ENCODE measurements at places on chromosomes 7 and 10.

DNA sequence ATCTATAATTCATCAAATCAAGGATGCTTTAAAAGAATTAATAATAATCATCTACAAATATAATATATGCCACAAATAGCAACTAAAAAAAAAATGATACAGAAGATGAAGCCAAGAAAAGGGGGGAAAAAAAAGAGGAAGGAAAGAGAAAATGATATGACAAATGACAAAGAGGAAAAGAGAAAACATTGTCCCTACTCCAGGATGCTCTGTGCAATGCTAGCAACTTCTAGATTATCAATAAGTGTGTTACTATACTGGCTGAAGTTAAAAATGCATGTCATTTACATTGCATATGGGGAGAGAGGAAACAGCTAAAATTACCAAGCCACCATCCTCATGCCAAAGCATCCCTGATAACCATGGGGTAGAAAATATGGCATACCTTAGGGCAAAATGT, 104.2 kb downstream of the SFMBT2 start:
- DNase-seq: no peak

GRCh38 chr7:67637023-67637358, 640.4 kb downstream of the TYW1 start:
- DNase-seq: no peak

DNA sequence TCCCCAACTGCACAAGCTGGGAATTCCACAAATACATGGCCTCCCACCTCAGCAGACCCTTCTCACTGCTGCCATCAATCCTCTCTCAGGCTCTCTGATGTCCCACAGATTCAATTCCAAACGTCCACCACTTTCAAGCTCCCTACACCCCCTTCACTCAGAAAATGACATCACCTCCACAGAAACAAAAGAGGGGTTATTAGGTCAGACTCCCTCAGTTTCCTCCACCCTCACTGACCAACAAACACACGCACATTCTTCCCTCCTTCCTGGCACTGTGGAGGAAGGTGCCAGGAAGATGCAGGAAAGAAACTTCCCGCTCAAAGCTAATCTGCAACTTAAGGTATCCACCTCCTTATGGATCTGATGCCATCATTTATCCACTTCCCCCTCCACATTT, 18.3 kb downstream of the ZNF438 start:
- DNase-seq: no peak

GRCh38 chr10:95820363-95820762, 64.4 kb downstream of the ENTPD1 start:
- DNase-seq: no peak

- no peak for DNase-seq
Measured at GRCh38 chr10:71864911-71865361, 13.9 kb upstream of the PSAP start.

GRCh38 chr10:132356621-132357195, 24.7 kb downstream of the LRRC27 start:
- DNase-seq: no peak

DNA sequence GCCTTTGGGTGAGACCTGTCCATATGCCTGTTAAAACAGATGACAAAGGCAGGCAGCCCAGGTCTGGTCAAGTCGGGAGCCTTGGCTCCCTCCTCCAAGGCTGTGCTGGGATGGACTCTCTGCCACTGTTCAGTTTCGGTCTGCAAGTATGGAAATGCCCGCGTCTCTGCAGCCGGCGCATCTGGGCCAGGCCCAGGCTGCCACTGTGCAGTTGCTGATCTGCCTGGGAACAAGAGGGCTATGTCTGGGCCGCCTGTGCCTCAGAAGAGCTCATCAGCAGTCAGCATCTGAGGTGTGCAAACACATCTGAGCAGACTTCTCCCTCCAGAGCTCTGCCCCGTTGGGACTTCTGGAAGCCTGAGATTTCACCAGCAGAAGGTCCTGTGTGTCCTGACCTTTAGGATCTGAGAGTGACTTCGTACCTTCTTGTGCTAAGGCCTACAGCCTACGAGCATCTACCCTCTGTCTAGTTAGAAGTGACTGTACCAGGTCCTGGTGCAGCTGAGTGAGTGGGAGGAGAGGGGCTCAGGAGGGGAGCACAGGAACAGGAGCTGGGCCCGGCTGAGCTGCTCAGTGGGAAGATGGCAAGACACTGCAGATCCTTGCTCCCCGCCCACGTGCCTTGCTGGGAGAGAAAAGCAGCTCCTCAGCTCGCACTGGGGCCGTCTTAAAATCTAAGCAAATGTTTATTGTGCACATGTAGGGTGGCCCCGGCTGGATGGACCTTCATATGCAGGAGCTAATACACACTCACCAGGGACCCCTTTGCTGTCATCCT, 50.9 kb downstream of the DOCK1 start:
- DNase-seq: no peak

- no peak for DNase-seq
Measured at GRCh38 chr10:15464381-15464780, 93.3 kb upstream of the FAM171A1 start.

- no peak for DNase-seq
Measured at GRCh38 chr7:4006687-4007086, 675.4 kb upstream of the FOXK1 start.

DNA sequence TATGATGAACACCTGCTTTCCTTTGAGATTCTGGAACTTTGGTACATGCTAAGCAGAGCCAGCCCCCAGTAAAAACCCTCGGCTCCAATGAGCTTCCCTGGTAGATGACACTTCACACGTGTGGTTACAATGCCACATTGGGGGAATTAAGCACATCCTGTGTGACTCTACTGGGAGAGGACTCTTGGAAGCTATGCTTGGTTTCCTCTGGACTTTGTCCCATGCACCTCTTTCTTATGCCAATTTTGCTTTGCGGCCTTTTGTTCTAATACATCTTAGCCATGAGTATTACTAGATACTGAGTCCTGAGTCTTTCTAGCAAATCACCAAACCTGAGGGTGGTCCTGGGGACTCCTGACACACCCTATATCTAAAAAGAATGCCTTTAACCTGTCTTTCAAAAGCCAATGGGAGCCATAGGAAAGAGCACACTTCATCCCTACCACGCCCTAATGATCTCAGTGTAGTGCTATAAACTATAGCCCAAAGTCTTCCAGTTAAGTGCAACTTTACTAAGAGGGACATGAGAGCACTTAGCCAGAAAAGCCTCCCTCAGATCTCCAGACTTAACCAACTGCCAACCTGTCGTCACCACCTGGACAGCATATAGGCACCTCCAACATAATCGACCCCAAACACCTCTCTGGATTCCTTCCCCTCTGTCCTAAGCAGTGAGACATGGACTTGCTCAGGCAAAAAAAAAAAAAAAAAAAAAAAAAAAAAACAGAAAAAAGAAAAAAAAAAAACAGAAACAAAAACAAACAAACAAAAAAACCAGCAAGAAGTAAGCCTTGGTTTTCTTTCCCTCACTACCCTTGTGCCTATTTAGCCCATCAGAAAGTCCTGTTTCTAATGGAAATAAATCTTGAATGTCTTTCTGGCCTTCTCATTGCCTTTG, 37.4 kb downstream of the CCDC6 start:
- DNase-seq: no peak

DNA sequence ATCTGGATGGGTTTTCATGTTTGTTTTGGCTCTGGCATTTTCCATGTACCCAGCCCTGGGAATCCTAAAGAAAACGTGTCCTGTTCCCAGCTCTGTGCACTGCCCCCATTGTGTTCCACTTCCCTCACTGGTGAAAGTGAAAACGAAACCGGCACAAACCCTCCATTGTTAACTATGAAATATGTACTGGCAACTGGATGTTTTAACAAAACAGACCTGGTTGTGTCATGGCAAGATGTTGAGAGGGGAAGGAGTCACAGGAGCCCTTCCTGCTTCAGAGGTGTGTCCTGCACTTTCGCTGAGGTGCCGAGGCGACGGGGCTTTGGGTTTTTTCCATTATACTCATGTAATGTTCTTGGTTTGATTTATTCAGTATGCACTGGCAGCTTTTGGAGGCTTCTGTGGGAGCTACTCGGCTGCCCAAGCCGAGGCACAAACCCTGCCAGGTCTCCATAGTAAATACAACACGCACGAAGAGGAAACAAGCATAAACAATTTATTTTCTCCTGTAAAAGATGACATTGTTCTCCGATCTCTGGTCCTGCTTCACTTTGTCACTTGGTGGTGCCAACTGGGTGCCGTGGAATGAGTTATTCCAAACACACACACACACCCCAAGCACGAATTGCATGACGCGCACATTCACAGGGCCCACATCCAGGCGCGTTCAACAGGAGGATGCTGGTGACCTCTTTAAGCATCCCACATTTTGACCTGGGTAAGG, 118.2 kb downstream of the CDK6 start:
- DNase-seq: peak; percentile 83

DNA sequence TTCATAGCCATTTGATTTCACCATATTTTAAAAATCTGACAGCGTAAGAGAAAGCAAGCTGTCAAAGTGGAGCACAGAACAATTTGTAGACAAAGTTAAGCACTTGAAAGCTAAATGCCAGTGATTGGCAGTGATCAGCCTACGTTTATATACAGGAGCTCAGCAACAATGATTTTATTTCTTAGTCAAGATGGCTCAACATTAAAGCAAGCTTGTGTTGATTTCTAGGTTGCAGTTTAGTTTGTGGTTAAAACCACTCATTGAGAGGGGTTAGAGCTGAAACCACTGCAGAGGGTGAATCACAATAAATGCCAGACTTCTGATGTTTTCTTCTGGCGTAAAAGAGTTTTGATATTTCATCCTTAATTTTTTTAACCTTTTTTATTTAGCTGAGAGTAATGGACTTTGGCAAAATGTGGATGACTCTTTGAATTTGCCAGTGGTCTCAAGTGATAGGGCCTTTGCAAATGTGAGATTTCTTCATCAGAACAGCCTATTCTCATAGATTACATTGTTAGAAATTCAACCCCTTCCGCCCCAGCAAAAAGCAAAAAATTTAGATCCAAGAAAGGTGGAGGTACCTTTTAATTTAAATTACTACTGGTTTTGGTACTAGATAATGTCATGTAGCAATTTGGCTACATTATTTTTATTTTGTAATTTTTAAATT, 73.8 kb downstream of the SHOC2 start:
- peak; percentile 1 for DNase-seq

DNA sequence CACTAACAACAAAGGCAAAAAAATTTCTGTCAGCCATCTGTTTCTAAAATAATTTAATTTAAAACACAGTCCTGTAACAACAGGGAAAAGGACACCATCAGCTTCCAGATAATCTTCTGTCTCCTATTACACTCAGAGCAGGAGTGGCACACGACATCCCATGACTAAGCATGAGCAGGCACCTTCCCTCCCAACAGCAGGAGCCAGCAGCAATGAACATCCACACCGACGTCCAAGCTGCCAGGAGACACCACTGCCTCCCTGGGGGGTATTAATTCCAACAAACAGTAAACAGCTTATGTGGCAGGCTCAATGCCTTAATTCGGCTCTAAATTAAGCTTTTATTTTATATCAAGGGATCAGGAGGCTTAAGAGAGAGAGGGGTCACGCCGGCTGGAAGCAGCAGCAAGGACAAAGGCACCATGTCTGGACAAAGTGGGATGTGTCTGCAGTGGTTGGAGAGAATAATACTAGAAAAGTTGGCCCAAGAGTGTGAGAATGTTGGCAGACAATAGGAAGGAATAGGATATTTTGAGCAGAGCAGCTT, 45.7 kb downstream of the KIAA1549 start:
- DNase-seq: no peak

DNA sequence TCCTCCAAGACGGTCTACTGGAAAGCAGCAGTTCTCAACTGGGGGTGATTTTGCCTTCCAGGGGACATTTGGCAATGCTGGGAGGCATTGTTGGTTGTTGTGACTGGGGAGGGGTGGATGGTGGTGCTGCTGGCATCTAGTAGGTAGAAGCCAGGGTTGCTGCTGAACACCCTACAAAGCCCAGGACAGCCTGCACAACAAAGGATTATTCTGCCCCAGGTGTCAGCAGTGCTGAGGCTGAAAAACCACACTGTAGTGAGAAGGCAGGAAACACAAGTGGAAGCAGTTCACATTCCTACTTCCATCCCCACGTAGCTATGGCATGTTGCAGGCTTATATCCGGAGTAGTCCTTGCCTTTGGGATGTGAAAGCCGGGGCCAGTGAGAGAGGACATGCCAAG, 86.9 kb downstream of the AOAH start:
- no peak for DNase-seq

DNA sequence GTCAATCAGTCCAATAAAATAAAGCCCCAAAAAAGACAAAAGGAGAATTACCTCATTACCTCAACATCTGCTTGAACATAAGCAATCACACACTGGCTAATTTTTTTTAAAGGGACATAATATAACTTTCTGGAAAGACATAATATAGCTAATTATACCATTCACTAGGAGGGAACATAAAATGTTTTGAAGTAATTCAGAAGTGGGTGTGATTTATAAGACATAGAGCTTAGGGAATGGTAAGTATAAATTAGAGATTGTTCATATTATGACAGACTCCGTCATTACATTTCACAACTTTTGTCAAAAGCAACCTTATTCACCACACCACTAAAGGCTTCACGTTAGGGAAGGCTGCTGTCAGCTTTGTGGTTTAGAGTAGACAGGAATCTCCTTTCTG, 3.8 kb downstream of the SHTN1 start:
- DNase-seq: no peak

DNA sequence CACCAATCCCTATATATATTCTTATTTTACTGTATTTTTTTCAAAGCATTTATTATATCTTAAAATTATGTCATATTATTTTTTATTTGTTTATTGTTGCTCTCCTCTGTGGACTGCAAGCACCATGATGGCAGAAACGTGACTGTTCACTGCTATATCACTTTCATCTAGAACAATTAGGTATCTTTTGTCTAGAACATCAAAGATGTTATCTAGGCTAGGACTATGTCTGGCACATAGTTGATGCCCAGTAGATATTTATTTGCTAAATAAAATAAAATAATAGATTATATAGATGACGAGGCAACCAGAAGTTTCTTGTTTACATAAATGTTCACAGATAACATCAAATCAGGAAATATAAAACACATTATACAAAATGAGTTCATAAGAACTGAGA, 12.4 kb upstream of the GPR158 start:
- no peak for DNase-seq

GRCh38 chr10:112365014-112365432, 8.9 kb upstream of the ACSL5 start:
- no peak for DNase-seq

DNA sequence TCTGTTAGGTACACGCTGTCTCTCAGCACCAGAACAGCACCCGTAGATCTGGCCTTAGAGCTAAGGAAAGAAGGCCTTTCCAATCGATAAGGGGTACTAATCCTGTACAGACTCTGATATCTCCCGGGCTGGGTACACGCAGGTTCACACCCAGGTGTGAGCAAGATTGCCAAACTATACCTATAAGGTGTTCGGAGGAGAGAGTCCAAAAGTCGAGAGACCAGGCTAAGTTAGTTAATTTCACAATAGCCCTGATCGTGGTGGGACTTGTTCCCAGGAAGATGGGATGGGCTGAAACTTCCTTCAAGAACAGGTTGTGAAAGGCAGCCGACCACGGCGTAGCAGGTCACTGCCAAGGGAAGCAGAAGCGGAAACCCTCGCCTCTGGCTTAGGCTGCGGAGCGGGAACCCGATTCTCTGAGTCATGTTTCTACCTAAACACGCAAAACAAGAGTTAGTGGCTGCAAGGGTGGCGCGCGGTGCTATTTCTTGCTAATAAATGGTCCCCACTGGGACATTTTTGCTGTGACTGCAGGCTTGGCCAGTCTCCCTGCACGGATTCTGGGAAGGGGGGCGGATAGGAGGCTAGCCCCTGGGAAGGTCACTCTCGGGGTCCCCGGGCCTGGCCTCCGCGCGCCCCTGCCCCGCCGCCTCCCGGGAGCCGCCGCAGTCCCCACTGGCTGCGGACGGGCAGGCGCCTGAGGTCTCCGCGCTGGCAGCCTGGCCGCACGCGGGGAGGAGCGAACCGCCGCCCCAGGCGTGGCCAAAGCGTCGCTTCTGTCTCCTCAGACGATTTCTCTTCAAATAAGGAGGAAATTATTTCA, 75.4 kb upstream of the PDSS1 start:
- DNase-seq: peak; percentile 28

- DNase-seq: no peak
Measured at GRCh38 chr7:22140578-22140977, 194.9 kb upstream of the CDCA7L start.

All from stimulated activated CD4-positive, alpha-beta T cell treated with anti-CD3 and anti-CD28 coated beads, Interleukin-1b, Interleukin-23, amount 100 ng/mL, for 48 hours (primary cell).